ENCODE measurements at places on chromosomes 5 and 9.
A peak's percentile ranks its signal among the peaks of the same experiment; 100 is the strongest.

DNA sequence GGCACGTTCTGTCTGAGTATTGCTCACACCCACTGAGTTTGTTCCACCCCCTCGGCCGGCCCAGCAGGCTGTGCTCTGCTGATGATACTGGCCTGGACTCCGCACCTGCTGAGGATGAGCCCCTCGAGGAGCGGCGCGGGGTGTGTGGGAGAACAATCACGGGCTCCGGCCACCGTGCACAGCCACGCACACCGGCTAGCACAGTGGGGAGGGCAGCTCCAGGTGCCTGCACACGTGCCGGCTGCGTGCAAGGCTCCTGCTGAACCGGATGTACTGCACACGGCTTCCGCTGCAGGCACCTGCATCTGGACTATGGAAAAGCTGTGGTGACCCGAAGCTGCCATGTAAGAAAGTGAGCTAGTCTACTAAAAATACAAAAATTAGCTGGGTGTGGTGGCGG lies 485.2 kb upstream of the CDH9 start:
- no peak for DNase-seq

DNA sequence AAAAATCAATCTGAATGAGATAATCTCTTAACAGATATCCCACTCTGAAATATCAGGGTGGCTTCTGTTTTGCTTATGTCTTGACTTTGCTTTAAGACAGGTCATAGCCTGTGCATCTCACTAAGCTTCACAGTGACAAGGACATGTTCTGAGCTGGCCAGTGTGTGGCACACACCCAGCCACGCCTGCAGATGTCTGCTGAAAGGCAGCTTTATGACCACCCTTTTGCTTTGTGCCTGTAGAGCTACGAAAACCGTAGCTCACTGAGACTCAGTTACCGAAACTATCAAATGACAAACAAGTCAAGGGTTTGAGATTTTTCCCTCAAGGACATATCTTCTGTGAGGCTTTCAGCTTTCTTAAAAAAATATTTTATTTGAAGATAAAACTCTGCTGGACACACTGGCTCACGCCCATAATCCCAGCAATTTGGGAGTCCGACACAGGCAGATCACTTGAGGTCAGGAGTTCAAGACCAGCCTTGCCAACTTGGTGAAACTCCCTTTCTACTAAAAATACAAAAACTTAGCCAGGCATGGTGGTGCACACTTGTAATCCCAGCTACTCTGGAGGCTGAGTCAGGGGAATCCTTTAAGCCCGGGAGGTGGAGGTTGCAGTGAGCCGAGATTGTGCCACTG lies 233.2 kb downstream of the SPATA31A1 start:
- no peak for DNase-seq

DNA sequence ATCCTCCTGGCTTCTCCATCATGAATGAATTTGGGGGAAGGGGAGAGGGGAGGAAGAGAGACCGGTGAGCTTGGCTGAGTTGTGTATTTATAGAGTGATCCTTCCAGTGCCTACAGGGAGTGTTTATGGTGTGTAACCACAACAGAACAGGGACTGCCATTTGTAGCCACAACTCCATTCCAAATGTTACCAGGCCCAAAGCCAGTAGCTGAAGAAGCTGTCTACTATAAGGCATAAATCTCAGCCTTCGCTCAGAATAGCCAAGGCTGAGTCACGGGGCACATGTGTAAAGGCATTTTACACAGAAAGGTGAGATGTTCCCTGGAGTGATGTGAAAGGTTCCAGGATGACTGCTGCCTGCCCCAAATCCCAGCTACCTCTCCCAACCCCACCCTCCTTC lies 2.5 kb downstream of the TMEM252 start:
- no peak for DNase-seq

DNA sequence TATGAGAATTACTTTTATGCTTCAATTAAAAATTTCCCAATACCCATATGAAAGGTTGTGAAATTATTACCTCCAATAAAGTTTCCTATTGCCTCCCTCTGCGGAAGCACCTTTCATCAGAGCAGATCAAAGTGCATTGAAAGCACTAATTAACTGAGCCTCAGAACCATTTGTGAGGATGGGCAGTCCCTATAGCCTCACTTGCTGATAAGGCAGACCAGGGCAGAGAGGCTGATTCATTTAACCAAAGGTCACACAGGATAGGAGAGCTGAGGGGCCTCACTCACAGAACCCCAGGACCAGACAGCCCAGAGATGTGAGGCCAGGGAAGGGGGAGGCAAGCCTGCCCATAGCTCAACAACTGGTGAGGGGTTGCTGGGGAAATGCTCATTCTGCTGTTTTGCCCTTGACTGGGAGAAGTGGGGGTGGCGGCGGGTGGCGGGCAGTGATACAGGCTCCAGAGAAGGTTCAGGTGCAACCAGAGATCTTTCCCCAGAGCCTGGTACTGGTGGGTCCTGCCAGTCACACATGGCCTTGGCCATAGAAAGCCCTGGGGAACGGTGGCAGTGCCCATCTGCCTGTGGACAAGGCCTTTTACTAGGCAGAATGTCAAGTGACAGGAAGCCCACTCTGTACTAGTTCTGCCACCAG lies 57.9 kb downstream of the MACROH2A1 start:
- no peak for DNase-seq

DNA sequence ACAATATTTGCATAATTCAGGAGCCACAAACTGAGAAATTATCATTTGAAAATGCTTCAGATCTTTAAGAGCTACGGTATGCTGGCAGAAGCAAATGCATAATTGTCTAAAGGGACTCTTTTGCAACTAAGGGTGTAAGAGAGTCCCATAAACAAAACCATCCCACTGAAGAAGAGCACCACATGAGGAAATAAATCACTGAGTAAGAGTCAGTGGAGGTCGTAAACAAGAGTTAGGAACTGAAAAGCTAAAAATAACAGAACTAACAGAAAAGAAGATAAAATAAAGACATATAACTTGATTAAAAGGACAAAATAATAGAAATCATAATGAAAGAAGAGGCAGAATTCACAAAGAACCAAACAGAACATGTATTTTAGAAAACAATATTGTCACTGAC lies 3.5 kb upstream of the SMC2 start:
- DNase-seq = no peak

- peak; percentile 75 for DNase-seq
Observed at GRCh38 chr9:23822261-23823169, 3.5 kb downstream of the ELAVL2 start.

DNA sequence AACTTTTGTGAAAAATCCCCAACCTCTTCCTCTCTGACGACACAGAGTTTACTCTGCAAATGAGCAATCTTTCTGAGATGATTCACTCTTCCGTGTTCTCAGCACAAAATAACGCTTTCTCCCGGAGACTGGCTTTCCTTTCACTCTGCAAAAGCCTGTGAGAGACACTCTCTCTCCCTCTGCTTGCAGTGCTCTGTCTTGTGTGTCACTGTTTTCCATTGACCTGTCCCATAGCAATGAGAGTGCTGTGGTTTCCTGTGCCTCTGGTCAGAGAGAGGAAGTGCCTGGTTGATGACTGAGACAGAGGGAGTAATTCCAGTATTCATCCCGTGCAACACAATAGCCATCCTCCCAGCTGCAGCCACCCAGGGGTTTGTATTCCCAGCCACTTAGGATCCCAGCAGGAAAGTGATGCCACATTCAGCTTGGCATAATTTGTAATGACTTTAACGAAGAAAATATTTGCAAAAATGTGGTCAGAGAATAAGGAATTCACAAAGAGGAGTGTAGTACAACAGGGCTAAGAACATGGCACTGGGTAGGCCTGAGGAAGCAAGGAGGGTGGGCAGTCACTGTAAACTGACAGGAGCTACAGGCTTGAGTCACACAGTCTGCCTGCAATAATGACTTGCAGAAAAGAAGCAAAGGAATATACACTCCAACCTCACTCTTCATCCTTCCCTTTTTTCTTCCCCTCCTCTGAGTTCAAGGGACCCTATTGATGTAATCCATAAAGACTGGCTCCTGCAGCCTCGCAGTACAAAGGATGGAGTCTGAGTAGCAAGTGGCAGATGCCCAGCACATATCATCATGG lies 463.5 kb upstream of the RGMB start:
- DNase-seq = no peak

All from NCI-H526 (cell line).